Fibroblast of the conjunctiva (primary cell): ENCODE measurements at places on chromosomes 4 and X.
A peak's percentile ranks its signal among the peaks of the same experiment; 100 is the strongest.

DNA sequence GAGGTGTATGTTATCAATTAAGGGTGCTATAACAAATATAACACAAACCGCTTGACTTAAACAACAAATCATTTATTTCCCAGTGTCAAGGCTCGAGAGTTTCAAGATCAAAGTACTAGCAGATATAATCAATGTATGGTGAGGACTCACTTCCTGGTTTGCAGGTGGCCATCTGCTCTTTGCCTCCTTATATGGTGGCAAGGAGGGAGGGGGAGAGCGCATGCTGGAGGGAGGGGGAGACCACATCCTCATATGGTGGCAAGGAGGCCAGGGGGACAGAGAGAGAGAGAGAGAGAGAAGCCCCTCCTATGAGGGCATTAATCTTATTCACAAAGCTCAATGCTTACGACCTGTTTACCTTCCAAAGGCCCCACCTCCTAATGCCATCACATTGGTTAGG, 372.3 kb upstream of the SPOCK3 start:
- no peak for DNase-seq

DNA sequence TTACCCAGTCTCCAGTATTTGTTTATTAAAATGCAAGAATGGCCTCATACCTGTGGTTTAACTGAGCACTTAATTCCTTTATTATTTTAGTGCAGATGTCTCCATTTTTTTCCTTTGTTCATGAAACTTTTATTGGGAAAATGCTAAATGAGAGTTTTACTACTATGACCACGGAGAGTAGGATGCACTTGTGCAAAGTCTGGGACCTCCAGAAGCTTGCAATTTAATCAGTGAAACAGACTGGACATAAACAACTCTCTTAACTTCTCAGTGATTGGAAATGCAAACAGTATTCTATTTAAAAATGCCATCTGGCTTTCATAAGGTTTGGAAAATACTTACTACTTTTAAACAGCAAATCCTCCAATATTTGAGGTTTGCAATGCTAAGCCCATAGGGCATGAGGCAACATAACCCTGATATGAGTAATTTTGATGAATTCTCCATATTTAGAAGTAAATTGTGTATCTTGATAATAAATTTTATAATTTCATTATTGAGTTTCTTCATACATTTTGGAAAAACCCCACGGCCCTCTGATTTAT, 718.7 kb upstream of the MAGEB2 start:
- no peak for DNase-seq

DNA sequence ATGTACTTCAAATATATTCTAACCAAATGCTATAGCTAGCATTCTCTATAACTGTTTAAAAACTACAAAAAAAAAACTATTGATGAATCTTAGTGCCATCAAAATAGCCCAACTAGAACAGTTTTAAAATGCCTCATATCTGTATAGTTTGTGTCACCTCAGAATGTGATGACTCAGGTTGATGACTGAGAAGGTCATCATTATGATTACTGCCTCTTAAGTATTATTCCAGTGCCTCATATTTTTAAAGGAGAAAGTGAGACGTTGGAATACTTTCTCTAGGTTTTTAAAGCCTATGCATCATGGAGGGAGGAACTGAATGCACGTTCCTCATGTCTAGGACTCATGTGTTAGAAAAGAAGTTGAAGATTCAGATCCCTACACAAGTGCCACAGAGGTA, 88.2 kb downstream of the TMA16 start:
- DNase-seq, result no peak

DNA sequence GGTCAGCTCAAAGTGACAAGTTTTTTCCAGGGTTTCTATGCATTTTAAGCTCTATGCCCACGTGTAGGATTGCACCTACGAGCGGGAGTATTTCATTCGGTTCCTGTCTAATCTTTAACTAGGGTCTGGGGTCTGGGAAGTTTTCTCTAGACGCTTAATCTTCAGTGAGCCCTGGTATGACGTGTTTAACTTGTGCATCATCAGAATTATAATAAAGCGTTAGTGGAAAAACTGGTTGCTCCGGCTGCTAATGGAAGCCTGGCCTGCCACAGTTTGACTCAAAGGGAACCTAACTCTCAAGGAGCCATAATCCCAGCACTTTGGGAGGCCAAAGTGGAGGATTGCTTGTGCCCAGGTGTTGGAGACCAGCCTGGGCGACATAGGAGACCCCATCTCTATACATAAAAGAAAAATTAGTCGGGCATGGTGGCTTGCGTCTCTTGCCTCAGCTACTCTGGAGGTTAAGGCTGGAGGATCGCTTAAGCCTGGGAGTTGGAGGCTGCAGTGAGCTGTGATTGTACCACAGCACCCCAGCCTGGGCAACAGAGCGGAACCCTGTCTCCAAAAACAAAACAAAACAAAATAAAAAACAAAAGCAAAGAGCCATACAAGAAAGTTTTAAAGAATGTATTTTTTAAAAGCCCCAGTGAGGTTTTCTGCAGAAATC, 30.2 kb downstream of the ARSD start:
- DNase-seq, result no peak

DNA sequence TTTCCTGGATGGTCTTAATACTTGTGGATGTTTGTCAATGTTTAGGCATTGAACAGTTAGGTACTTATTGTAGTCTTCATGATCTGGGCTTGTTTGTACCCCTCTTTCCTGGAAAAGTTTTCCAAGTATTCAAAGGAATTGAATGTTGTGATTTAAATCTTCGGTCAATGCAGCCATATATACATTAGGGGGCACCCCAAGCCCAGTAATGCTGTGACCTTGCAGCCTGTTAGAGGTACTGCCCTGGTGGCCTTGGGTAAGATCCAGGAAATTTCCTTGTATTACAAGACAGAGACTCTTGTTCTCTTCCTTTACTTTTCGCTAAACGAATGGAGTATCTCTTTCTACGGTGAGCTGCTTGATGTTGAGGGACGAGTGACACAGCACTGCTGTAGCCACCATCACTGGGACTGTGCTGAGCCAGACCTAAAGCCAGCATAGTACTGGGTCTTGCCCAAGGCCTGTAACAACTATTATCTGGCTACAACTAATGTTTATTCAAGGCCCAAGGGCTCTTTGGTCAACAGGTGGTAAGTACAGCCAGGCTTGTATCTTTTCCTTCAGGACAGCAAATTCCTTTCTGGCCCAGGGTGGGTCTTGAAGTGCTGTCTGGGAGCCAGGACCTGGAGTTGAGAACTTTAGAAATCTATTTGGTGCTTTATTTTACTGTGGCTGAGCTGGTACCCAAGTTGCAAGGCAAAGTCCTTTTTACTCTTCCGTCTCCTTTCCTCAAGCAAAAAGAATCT, 118.3 kb upstream of the ATOH1 start:
- DNase-seq, result no peak

DNA sequence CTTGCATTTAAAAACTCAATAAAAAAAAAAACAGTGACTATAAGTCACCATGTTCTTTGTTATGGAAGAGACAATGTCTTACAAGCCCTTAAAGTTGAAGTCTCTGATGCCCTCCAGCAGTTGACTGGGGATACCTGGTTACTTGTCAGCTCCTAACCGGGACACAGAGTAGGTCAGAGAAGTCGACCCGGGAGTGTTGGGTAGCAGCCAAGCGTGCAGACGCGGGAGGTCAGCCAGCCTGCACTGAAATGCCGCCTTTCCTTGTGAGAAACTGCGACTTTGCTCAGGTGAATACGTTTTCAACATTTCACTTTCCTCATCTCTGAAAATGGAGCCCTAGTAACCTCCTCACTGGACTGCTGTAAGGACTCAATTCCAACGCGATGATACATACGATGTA, 81.8 kb downstream of the F11 start:
- no peak for DNase-seq

- no peak for DNase-seq
These were observed 35.3 kb upstream of the SPIN2A start for GRCh38 chrX:57172544-57172943.

DNA sequence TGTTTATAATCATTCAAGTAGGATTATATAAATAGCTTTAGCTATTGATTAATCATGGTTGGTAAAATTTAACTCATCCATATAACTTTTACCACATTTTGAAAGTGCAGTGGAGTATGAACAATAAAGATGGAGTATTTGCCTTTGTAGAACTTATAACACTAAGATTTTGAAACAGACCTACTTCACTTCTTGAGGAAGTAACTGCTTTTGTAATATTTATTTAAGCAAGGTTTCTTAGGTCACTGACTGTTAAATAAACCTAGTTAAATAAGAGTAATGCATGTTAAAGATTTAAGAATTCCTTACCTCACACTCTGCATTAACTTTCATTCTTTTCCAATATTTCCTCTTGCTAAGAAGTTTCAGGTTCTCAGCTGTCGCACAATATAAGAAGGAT, 242.5 kb downstream of the CFAP299 start:
- no peak for DNase-seq

- no peak for DNase-seq
These were observed 74.2 kb downstream of the SMARCA5 start for GRCh38 chr4:143587703-143588102.

- no peak for DNase-seq
These were observed 252.8 kb downstream of the NAP1L3 start for GRCh38 chrX:93420525-93421082.

DNA sequence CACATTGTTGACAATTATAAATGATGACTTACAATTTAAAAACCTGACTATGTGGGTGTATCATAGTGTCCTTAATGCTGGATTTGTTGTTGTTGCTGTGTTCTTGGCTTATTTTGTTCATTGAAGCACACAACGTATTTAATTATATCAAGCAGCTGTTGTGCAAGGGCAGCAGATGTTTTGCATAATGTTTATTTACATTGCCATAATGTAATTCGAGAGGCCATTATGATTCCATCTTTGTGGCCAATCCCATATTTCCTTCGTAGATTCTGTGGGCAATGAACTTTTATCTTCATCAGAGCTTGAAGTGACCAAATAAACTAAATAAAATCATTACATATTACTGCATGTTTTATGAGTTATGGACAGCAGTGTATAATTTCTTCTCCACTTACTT, 422.6 kb upstream of the GALNTL6 start:
- DNase-seq, result no peak

GRCh38 chrX:121011254-121011653, 25.7 kb upstream of the CT47A1 start:
- DNase-seq, result no peak

GRCh38 chr4:101191302-101192098, 155.8 kb downstream of the PPP3CA start:
- DNase-seq, result peak; percentile 87

DNA sequence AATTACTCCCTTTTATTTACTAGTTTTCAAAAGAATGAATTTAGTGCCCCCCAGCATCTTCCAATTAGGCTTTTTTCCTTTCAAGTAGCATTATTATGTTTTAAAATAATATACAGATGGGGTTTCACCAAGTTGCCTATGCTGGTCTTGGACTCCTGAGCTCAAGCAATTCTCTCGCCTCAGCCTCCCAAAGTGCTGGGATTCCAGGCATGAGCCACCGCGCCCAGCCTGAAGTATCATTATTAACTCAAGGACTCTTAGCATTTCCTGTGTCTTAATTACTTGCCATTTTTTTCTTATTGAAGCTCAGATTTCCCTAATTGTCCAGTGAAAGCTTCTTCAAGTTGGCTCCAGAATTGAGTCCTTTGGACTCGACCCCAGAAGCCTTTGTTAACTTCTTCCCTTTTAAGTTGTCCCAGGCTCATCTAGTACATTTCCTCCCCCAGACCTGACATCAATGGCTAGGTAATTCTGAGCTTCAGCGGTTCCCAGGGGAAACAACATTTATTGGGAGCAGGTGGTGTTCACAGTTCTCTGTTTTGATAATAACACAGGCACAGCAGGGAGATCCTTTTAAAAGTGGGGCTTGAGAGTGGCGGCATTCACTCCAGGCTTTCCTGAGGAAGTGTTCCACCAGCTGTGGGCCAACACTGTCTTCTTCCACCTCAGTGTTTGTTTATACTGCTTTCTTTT, 10.0 kb downstream of the SAT1 start:
- no peak for DNase-seq

- DNase-seq, result no peak
These were observed 1.4 kb downstream of the CNKSR2 start for GRCh38 chrX:21375708-21376009.

DNA sequence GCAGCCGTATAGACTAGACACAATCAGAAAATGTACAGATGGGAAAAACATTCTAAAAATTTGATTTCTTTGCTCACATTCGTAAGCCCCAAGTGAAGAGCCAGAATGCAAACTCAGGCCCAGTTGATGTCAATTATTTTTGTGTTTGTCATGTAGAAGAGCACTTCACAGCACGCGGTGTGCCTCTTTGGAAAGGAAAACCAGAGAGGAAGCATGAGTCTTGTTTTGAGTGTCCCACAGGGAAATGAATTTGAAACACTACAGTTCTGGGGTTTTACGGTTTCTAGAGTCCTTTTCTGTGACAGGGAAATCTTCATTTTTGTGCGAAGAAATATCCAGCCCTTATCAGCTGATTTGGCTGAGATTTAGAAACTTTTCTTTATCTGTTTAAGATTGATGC, 554.6 kb upstream of the BOD1L1 start:
- no peak for DNase-seq

DNA sequence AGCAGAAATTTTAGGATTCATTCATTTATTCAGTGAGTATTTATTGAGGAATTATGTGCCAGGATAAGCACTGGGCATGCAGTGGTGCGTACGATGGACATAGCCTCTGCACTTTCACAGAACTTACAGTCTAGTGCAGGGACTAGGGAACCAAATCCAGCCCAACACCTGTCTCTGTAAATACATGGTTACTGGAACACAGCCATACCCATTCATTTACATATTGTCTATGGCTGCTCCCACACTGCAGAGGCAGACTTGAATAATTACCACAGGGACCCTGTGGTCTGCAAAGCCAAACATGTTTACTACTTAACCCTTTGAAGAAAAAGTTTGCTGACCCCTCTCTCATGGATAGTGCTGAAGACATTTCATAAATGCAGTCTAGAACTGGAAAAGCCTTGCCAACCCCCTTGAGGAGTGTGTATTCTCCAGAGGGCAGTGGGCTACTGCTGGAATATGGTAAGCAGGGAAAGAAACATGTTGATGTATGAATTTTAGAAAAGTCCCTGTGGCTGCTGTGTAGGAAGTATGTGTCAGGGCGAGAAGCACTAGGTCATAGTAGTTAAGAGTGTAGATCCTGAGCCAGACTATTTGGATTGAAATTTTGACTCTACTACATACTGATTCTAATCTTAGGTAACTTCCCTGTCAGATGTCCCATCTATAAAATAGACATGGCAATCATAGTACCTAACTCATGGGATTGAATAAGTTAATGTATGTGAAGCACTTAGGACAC, 75.5 kb downstream of the GALNT7 start:
- DNase-seq, result no peak

DNA sequence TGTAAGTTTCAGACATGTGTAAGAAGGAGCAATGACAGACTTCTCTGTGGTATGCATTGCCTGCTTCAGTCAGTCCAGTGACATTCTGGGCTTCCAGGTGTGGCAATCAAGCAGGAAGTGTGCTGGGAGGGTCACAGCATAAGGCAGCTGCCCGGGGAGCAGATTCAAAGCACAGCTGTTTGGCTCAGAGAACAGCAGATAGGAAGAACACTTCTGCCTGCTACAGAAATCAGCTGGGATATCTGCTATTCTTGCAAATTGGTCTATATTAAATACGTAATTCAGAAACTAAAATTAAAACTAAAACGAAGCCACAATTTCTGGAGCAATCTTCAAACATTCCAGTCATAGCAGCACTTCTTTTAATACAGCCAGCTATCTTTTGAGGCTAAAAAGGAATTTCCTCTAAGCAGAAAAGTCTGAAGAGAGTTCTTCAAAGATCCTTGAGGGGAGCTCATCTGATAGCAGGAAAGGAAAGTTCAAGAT, 47.5 kb upstream of the GALNT7 start:
- DNase-seq, result no peak

GRCh38 chr4:156784970-156785369, 186.6 kb downstream of the PDGFC start:
- DNase-seq, result no peak

GRCh38 chr4:144171697-144172096, 31.2 kb upstream of the GYPA start:
- no peak for DNase-seq

GRCh38 chrX:68794461-68794860, 34.4 kb upstream of the EFNB1 start:
- DNase-seq, result no peak
